ENCODE measurements at places on chromosomes 12 and 14.

DNA sequence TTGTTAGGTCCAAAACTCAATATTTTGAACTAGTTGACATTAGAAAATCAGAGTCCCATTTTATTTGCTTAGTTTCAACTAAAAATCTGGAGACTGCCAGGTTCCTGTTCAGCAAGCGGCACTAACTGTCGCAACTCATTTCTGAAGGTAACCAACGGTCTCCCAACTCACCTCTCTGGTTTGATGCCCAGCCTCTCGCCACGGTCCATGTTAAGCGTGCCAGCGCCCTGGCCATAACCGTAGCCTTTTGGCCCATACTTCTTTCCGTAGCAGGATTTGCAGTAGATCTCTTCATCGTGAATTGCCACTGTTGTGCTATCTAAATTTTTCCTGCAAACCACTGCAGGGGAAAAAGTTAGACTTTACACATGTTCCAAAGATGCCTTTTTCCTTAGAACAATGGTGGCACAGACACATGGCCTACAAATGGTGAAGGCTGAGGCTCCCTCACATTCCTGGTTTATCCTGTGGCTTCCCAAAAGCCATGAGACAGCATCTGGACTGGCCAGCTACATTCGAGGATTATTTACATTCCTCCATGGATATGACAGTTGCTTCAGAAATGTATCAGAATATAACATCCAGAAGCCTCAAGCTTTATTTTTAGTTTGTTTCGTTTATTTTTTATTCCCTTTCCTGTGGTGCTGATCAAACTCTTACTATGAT lies 15.7 kb downstream of the CSRP2 start:
- DNase-seq = no peak

GRCh38 chr14:91985008-91985407 lies 37.5 kb upstream of the FBLN5 start:
- no peak for DNase-seq

- no peak for DNase-seq
Observed at GRCh38 chr12:112685321-112685720, 106.2 kb upstream of the RPH3A start.

- DNase-seq = no peak
Observed at GRCh38 chr12:124833693-124834122, 30.0 kb downstream of the SCARB1 start.

DNA sequence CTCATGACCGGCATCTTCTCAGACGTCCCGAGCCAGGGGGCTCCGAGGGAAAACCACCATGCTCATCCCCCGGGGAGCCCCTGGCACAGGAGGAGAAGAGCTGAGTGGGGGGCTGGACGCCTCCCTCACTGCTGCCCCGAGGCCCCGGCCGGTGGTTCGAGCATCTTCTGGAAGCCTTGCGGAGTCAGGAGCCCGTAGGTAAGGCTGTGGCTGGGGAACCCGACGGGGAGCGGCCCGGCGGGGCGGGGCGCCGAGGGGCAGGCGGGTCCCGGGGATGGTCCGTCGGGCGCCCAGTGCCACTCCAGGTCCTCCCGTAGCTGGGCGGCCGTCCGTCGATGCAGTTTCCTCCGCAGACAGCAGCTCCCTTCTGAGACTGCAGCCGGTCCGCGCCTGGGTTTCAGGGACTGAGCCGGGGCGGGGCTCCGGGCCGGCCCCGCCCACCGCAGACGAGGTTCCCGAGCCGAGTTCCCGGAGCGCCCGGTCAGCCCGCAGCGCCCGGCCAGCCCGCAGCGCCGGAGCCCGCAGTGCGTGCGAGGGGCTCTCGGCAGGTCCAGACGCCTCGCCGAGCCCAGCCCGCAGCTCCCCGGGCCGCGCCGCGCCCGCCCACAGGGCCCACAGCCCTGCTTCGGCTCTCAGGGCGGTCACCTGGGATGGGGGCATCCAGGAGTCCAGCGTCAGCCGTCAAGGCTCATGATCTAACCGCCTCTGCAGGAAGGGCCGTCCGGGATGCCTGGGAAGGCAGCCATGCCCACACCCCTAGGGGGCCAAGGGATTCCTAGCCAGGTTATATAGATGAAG lies at the start of gene PGF:
Gene PGF, minus strand, starts transcription at position 369 of the 798 bp plus-strand sequence. Its CDS starts 355 bp downstream, at position 14.
- no peak for DNase-seq
